Activated CD4-positive, alpha-beta T cell treated with anti-CD3 and anti-CD28 coated beads, Interleukin-2, amount 10 ng/mL, durations not matched to agents 7 days and 5 days (primary cell): ENCODE measurements at places on chromosomes 6 and 20. TPM values are rescaled to one million over a fixed set of nuclear protein-coding genes. Genes with fewer than 3 reads are reported as not detected.
A peak's percentile ranks its signal among the peaks of the same experiment; 100 is the strongest.

C20orf144 gene
- total RNA-seq: 0.25 TPM

CPNE5 gene
- 0.47 TPM for total RNA-seq

LY6G6C gene
- total RNA-seq: not detected

DDO gene
- total RNA-seq: not detected

SEL1L2 gene
- total RNA-seq: not detected

FAM184A gene
- 8.3 TPM for total RNA-seq

OPRL1 gene
- total RNA-seq: 1.6 TPM

SCAF8 gene
- total RNA-seq: 53.3 TPM

CALHM4 gene
- total RNA-seq: not detected

BHLHE23 gene
- not detected for total RNA-seq

LPIN3 gene
- total RNA-seq: 4.6 TPM

DNA sequence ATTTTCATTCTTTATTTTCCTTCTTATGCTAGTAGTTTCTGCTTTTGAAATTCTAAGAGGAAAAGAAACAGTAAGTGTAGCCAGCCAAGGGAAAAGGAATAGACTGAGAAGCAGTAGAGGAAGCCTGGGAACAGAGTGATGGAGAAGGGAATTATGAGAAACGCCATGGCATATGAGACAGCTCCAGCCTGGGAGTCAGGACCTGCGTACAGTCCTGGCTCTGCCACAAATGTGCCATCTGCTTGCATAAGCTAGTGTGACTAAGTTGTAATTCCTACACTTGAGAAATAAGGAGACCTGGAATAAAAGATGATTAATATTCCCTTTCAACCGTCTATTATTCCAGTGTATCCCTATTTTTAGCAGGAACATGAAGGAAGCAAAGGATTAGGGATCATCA is 47.5 kb downstream of the OSTM1 start:
- no peak for DNase-seq
- H3K4me3 ChIP-seq: no peak overlapping the region
- H3K36me3 ChIP-seq: no peaks in the 10 kb centered on the region
- H3K27ac ChIP-seq: no peak overlapping the region

GRCh38 chr6:50143011-50143719 is 93.4 kb upstream of the DEFB112 start:
- H3K27ac ChIP-seq: no peak overlapping the region
- no peak overlapping the region for H3K4me3 ChIP-seq
- H3K27me3 ChIP-seq: no peaks in the 10 kb centered on the region
- no peak for DNase-seq
- H3K36me3 ChIP-seq: no peaks in the 10 kb centered on the region

GRCh38 chr6:168180548-168181011 is 101.6 kb upstream of the FRMD1 start:
- no peak overlapping the region for H3K4me3 ChIP-seq
- no peaks in the 10 kb centered on the region for H3K4me1 ChIP-seq
- no peaks in the 10 kb centered on the region for H3K27me3 ChIP-seq
- H3K36me3 ChIP-seq: no peaks in the 10 kb centered on the region
- no peak overlapping the region for H3K27ac ChIP-seq

- H3K4me3 ChIP-seq: no peak overlapping the region
- H3K4me1 ChIP-seq: no peaks in the 10 kb centered on the region
- H3K27ac ChIP-seq: no peak overlapping the region
- H3K36me3 ChIP-seq: peaks cover 25% of the 10 kb centered on the region
- H3K27me3 ChIP-seq: no peaks in the 10 kb centered on the region
These were observed 13.4 kb downstream of the EDEM2 start for GRCh38 chr20:35133735-35134134.

DNA sequence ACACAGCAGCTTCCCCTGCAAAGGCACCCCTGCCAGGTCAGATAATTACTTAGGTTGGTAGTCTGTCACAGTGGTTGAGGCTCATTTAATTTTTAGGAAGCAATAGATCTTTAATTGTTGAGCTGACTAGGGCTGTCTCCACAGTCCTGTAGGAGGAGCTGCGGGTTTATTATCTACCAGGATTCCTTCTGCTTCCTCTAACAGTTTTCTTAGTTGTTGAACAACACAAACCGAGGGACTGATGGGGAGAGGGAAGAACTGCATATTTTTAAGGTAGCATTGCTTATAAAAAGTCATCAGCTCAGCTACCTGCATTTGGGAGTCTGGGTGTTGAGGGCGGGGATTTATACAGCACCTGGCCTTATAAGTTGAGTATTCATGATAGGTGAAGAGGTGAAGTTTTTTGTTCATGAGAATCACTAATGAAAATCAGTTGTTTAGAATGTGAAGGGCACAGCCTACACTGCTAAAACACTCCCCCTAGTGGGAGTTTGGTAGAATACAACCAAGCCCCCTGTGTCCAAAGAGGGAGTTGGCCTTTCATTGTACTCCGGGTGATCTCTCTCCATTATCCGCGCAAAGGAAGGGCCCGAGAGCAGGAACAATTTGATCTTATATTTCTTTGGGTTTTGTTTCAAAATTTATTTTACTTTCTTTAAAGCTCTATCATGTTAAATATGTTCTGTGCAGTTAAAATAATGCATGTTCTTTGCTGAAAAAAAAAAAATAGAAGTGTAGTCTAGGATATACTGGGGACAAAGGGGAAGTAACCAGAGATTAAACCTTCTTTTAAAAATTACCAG is 69.6 kb downstream of the SSR1 start:
- H3K4me3 ChIP-seq: no peak overlapping the region
- no peaks in the 10 kb centered on the region for H3K27me3 ChIP-seq
- peaks cover 13% of the 10 kb centered on the region for H3K36me3 ChIP-seq
- peak overlapping the region; percentile 16 for H3K27ac ChIP-seq
- peak; percentile 67 for DNase-seq
- H3K4me1 ChIP-seq: peaks cover 25% of the 10 kb centered on the region

- peaks cover 20% of the 10 kb centered on the region for H3K36me3 ChIP-seq
- peaks cover 3% of the 10 kb centered on the region for H3K4me1 ChIP-seq
- DNase-seq: no peak
- no peak overlapping the region for H3K4me3 ChIP-seq
These were observed 20.7 kb downstream of the ABHD12 start for GRCh38 chr20:25369971-25370370.

- no peaks in the 10 kb centered on the region for H3K36me3 ChIP-seq
- no peak within 1 kb of the TSS for H3K4me3 ChIP-seq
These were observed at the start of gene ADIG for GRCh38 chr20:38581013-38581412. Gene ADIG (plus strand): TSS chr20:38581197. CDS start chr20:38581251, 54 bp downstream.

- no peaks in the 10 kb centered on the region for H3K4me1 ChIP-seq
- no peak overlapping the region for H3K4me3 ChIP-seq
- DNase-seq: no peak
- H3K36me3 ChIP-seq: no peaks in the 10 kb centered on the region
These were observed 37.8 kb downstream of the CPXM1 start for GRCh38 chr20:2762578-2763131.

GRCh38 chr6:51614725-51615124 is 472.7 kb downstream of the PKHD1 start:
- no peaks in the 10 kb centered on the region for H3K27me3 ChIP-seq
- no peaks in the 10 kb centered on the region for H3K4me1 ChIP-seq
- no peaks in the 10 kb centered on the region for H3K36me3 ChIP-seq
- H3K27ac ChIP-seq: no peak overlapping the region
- no peak overlapping the region for H3K4me3 ChIP-seq
- DNase-seq: no peak

GRCh38 chr6:4801491-4802110 is 25.4 kb downstream of the CDYL start:
- no peaks in the 10 kb centered on the region for H3K36me3 ChIP-seq
- no peak overlapping the region for H3K27ac ChIP-seq
- no peak overlapping the region for H3K4me3 ChIP-seq
- peaks cover 28% of the 10 kb centered on the region for H3K4me1 ChIP-seq
- H3K27me3 ChIP-seq: no peaks in the 10 kb centered on the region

DNA sequence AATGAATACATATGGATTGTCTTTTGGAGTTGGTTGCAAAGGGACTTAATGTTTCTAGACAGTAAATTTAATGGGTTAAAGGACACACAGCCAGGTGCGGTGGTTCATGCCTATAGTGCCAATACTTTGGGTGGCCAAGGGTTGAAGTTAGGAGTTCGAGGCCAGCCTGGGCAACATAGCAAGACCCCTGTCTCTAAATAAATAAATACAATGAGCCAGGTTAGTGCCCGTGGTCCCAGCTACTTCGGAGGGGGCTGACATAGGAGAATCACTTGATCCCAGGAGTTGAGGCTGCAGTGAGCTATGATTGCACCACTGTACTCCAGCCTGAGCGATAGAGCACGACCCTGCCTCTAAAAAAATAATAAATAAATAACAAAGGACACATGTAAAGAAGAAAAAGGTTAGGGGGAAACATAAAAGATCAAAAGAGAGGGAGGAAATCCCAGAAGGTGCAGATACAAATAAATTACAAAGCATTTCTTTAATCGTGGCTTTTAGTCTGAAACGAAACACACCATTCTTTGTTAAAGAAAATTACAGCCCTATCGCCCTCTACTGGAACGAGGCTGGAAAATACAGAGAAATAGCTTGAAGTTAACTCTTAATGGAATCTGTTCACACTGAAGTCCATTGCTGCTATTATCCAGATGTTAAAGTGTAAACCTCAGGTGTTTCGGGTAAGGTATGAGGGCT is 42.6 kb upstream of the SCML4 start:
- peaks cover 19% of the 10 kb centered on the region for H3K4me1 ChIP-seq
- H3K27me3 ChIP-seq: no peaks in the 10 kb centered on the region
- H3K36me3 ChIP-seq: peaks cover 12% of the 10 kb centered on the region
- DNase-seq: peak; percentile 64

DNA sequence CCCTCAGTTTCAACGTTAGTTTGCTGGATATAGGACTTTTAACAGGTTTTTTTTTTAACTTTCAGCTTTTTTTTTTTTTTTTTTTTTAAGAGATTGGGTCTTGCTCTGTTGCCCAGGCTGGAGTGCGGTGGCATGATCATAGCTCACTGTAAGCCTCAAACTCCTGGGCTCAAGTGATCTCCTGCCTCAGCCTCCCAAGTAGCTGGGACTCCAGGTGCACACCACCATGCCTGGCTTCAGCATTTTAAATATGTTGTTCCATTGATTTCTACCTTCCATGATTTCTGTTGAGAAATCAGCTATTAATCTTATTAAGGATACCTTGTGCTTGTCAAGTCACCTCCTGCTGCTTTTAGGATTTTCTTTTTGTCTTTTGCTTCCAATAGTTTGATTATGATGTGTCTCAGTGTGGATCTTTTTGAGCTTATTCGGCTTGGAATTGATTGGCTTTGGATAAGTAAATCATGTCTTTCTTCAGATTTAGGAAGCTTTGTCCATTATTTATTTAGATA is 52.0 kb downstream of the CDYL start:
- peaks cover 16% of the 10 kb centered on the region for H3K36me3 ChIP-seq
- H3K27ac ChIP-seq: no peak overlapping the region
- H3K4me1 ChIP-seq: peaks cover 4% of the 10 kb centered on the region

DNA sequence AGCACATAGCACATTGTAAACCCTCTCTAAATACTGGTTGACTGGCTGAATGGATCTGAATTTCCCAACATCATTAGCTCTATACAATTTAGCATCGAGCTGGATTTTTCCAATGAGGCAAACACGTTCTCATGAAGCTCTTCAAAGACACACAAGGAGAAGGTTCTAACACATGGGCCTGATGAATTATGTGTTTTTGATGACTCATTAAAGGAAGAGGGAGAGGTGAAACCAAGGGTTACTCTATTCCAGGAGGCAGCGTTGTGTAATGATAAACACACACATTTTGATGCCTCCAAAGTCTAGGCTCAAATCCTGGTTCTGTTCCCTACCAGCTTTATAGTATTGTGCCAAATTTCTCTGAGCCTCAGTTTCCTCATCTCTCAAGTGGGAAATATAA is 84.3 kb downstream of the PFDN4 start:
- no peak overlapping the region for H3K4me3 ChIP-seq
- no peaks in the 10 kb centered on the region for H3K4me1 ChIP-seq
- H3K27ac ChIP-seq: no peak overlapping the region
- H3K27me3 ChIP-seq: peaks cover 5% of the 10 kb centered on the region

- no peak overlapping the region for H3K4me3 ChIP-seq
- no peak for DNase-seq
- H3K4me1 ChIP-seq: peaks cover 40% of the 10 kb centered on the region
- H3K27me3 ChIP-seq: no peaks in the 10 kb centered on the region
- H3K36me3 ChIP-seq: peaks cover 8% of the 10 kb centered on the region
These were observed 138.0 kb downstream of the HFE start for GRCh38 chr6:26224940-26225847.
